ENCODE measurements at places on chromosomes 3 and 15. TPM values are rescaled to one million over a fixed set of nuclear protein-coding genes. Genes with fewer than 3 reads are reported as not detected.

Gene CFAP100
- not detected for total RNA-seq

Gene CP
- not detected for total RNA-seq

Gene MYL3
- total RNA-seq: not detected

Gene DOCK3
- 1.6 TPM for total RNA-seq

Gene SSR3
- total RNA-seq: 138 TPM

Gene HYAL1
- not detected for total RNA-seq

Gene NEIL1
- 5.6 TPM for total RNA-seq

Gene GOLGA6D
- not detected for total RNA-seq

All from activated naive CD4-positive, alpha-beta T cell treated with anti-CD3 and anti-CD28 coated beads for 36 hours (primary cell).